M059J (cell line): ENCODE measurements at places on chromosomes 3 and 15.

- no peak for DNase-seq
Observed at GRCh38 chr15:31732726-31733125, 297.6 kb upstream of the CHRNA7 start.

DNA sequence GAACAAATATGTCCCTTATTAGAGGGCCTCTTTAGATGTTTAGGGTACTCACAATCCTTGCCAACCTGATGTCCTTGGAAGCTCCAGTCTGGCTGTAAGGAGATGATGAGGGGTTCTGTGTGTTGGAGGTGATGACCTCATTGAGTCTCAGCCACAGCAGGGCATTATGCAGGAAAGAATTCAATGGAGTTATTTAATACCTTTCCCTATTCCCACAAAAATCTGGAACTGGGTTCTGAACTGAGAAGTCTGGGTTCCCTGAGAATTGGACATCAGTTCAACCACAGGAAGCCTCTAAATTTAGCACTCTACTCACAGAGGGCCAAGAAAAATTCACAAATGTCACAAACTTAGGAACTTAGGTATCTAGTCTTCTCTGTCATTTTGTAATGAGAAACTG is 36.9 kb downstream of the SLC35A5 start:
- peak; percentile 39 for DNase-seq

- DNase-seq = no peak
Observed at GRCh38 chr3:121752261-121752660, 2.7 kb upstream of the GOLGB1 start.

- DNase-seq = peak; percentile 63
Observed at GRCh38 chr15:91967935-91968606, 114.6 kb downstream of the SLCO3A1 start.

DNA sequence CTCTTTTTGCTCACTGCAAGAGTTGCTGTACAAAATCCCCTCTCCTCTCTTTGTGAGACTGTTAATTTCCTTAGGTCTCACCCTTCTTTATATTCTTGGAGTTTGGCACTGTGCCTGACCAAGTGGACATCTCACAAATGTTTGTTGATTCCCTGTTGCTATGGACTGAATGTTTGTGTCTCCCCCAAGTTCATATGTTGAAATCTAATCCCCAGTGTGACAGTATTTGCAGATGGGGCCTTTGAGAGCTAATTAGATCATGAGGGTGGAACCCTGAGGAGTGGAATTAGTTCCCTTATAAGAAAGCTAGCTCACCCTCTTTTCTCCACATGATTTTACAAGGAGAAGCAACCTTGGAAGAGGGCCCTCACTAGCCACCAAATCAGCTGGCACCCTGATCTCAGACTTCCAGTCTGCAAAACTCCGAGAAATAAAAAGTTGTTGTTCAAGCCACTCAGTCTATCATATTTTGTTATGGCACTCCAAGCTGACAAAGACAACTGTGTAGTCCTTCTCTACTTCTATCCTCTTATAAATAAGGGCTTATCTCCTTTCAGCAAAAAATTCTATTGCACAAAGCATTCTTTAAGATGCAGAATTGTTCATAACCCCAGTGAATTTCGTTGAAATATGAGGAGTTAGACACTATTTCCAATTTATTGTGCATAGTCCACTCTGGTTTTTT is 65.5 kb upstream of the NPHP3 start:
- DNase-seq = peak; percentile 86

- no peak for DNase-seq
Observed at GRCh38 chr3:56413911-56414310, 54.4 kb downstream of the ERC2 start.

- no peak for DNase-seq
Observed at GRCh38 chr3:181549266-181549665, 162.5 kb upstream of the SOX2 start.

DNA sequence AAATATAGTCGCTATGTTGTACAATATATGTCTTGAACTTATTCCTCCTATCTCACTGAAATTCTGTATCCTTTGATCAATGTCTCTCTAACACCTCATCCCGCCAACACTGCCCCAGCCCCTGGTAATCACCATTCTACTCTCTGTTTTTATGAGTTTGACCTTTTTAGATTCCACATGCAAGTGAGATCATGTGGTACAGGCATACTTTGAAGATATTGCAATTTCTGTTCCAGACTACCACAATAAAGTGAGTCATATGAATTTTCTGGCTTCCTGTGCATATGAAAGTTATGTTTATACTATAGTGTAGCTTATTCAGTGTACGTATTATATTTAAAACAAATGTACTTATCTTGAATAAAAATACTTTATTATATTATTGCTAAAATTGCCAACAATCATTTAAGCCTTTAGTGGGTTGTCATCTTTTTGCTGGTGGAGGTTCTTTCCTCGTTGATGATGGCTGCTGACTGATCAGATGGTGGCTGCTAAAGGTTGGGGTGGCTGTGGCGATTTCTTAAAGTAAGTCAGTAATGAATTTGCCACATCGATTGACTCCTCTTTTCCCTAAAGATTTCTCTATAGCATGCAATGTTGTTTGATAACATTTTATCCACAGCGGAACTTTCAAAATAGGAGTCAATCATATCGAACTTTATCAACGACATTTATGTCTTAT is 257.2 kb downstream of the NFKBIZ start:
- peak; percentile 55 for DNase-seq

GRCh38 chr3:114827495-114827894 is 319.6 kb downstream of the ZBTB20 start:
- peak; percentile 57 for DNase-seq

DNA sequence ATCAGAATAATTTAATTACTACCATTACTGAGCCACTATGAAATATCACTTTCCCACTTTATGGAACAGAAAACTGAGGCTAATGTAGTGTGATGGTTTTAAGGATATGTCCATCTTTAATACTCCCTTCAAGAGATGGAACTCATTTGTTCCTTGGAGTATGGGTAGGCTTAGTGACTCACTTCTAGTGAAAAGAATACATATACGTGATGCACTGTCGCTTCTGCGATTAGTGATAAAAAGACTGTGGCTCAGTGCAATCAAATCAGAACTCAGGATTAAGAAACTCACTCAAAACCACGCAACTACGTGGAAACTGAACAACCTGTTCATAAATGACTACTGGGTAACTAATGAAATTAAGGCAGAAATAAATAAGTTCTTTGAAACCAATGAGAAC is 216.6 kb downstream of the SUCLG2 start:
- DNase-seq = no peak

DNA sequence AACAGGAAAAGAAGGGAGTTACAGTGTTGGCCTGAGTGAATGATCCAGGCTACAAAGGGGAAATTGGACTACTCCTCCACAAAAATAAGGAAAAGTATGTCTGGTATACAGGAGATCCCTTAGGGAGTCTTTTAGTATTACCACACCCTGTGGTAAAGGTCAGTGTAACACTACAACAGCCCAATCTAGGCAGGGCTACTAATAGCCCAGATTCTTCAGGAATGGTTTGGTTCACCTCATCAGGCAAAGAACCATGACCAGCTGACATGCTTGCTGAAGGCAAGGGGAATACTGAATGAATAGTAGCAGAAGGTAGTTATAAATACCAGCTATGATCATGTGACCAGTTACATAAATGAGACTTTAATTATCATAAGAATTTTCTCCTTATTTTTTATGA is 372.6 kb upstream of the ATP11B start:
- DNase-seq = no peak

DNA sequence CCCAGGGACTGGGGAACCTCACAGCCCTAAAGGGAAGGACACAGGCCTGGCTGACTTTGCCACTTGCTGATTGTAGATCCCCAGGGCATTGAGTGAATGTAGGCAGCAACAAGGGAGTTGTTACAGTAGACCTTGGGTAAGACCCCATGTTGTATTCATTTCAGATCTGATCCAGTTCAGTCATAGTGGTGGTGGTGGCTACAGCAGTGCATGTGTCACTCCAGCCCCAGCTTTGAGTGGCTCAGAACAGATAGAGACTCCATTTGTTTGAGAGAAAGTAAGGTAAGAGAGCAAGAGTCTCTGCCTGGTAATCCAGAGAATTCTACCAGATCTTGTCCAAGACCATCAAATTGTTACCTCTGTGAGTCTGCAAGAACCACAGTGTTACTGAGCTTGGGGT is 278.7 kb upstream of the SATB1 start:
- no peak for DNase-seq

- DNase-seq = peak; percentile 39
Observed at GRCh38 chr15:67833710-67834511, 5.9 kb downstream of the RNU6-1 start.

DNA sequence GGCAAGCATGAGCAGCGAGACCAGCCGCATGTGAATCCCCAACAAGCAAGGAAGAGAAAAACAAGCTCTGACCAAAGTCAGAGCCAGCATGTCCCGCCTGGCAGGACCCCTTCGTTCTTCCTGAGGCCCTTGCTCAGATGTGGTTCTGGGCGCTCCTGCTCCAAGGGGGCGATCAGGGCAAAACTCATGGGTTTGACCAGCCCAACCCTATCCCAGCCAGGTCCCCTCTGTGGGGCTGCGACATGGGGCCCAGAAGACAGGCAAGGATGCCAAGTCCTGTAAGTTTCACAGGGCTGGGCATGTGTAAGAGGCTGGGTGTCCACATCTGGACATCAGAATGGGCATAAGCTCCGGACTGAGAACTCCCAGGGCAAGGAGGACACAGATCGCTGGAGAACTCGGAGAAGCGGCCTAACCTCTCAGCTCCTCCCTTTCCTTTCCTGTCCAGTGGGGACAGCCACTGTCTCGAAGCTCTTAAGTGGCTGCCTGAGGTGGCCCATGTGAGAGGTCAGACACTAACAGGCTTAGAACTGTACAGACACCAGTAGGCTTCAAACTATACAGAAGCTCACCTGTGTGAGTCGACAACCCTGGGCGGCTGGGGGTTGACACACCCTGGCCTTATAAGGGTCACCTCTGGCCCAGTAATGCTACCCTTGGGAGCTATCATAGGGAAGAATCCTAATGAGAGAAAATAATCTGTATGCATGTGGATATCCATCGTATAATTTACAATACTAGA is 48.9 kb downstream of the XXYLT1 start:
- no peak for DNase-seq

GRCh38 chr3:106850437-106850836 is 526.8 kb upstream of the CCDC54 start:
- no peak for DNase-seq

- peak; percentile 32 for DNase-seq
Observed at GRCh38 chr15:59828263-59828662, 139.1 kb upstream of the BNIP2 start.

DNA sequence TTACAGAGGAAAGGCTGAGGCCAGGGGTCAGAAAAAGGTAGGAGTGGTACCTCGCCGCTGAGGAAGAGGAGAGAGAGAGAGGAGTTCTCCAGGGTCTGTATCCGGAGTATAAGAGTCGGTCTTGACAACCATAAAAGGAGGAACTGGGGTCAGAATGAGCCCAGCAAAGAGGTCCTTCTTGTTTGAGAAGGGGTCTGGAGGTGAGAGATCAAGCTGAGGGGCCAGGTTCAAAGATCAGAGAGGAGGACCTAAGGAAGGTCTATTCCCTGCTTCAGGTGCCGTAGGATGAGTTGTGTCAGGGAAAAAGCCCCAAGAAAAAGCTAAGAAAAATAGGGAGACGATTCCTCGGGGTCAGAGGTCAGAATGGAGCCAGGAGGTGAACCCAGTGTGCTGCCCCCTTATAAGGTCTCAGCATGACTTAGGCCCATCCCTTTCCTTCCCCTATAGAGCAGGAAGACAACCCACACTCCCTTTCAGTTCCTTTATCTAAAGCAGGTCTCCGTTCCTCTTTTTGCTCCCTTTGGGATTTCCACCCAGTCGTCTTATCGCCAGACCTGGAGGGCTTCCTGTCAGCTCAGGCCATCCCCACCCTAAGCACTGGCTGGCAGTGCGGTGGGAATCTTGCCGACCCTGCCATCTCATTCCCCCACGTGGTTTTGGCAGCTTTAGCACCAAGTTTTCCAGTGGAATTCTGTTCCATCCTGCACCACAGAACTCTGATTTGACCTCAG is 651 bp downstream of the MTMR14 start:
- no peak for DNase-seq

- peak; percentile 72 for DNase-seq
Observed at GRCh38 chr15:70597056-70597603, 166.2 kb downstream of the UACA start.

DNA sequence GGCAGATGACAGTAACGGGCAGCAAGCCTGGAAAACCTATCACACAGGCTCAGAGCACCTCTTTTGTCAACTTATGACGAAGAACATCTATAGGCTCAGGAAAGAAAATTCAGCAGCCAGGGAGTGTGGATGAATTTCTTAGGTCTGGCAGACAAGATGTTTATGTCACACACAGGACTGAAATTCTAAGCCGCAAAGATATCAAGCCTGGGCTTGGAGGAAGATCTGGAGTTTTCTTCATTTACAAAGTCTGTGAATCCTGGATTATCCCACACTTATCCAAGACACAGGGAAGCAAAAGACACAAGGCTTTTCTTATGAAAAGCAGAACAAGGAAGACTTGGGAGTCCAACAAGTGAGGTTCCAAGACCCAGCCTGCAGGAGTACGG is 23.4 kb upstream of the CHCHD6 start:
- DNase-seq = no peak

- DNase-seq = no peak
Observed at GRCh38 chr3:61608711-61609110, 47.3 kb downstream of the PTPRG start.

- peak; percentile 5 for DNase-seq
Observed at GRCh38 chr15:51493892-51494291, 128.7 kb downstream of the DMXL2 start.

- DNase-seq = peak; percentile 57
Observed at GRCh38 chr3:141644931-141645330, 93.2 kb upstream of the RNF7 start.

DNA sequence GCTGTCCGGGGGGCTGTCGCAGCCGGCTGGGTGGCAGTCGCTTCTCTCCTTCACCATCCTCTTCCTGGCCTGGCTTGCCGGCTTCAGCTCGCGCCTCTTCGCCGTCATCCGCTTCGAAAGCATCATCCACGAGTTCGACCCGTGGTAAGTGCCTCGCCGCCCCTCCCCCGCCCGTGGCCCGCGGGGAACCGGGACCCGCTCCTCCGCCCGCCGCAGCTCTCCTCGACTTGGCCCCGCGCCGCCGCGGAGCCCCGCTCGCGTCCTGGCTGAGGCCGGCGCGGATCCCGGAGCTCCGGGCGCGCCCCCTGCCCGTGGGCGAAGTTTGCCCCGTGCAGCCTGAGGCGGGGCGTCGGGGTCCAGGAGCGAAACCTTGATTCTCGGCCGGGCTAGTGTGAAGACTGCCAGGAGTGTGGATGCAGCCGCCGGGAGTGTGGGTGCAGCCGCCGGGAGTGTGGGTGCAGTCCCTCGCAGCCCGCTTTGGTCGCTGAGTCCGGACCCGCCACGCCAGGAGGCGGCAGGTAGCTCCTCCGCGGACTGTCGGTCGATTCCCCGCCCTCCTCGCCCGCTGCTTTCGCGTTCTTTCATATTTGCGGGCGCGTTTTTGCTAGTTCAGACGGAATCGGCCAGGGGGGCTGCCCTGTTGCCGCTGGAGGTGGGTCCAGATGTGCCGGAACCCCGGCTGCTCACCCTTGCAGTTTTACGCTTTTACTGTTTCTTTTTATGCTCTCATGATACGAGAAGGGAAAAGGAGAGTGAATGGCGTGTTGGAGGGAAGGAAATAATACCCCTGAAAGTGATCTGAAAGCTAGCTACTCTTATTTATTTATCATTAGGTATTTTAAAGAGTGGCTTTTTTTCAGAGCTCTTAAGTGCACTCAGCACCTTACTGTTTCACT is 692 bp downstream of the STT3B start:
- DNase-seq = peak; percentile 28
